ENCODE measurements at places on chromosomes 5 and 9. TPM values are rescaled to one million over a fixed set of nuclear protein-coding genes. Genes with fewer than 3 reads are reported as not detected.

DNA sequence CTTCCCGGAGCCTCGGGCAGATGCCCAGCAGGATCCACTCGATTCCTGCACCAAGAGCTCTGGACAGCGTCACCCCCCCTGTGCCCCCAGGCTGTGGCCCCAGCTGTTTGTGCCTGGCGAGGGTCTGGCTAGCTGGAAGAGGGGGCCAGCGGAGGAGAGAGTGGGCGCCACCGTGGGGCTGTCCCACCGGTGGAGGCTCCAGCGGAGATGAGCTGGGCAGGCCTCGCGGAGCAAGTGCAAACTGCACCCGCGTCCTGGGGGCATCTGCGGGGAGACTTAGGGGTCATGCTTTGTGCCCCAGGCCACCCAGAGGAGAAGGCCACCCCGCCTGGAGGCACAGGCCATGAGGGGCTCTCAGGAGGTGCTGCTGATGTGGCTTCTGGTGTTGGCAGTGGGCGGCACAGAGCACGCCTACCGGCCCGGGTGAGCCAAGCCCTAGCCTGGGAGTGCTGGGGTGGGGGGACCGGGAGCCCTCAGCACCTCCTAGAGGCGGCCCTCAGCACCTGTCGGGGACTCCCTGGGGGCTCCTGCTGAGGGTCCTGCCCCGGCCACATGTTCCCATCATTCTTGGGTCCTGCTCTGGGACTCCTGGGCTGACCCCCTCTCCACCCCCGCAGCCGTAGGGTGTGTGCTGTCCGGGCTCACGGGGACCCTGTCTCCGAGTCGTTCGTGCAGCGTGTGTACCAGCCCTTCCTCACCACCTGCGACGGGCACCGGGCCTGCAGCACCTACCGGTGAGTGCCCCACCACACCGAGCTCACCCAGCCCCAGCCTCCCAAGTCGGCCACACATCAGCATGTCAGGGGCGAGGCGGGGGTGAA lies 5.4 kb downstream of the EGFL7 start:
- no peaks in the 10 kb centered on the region for H3K4me1 ChIP-seq
- no peak for DNase-seq
- H3K4me3 ChIP-seq: no peak overlapping the region
- H3K27me3 ChIP-seq: peaks cover 4% of the 10 kb centered on the region

GRCh38 chr5:147789820-147790219 lies 7.3 kb upstream of the JAKMIP2 start:
- no peaks in the 10 kb centered on the region for H3K27me3 ChIP-seq
- H3K36me3 ChIP-seq: no peaks in the 10 kb centered on the region
- H3K4me3 ChIP-seq: no peak overlapping the region

The KLHL3 gene
- total RNA-seq: 11.7 TPM

The PGGT1B gene
- 37.0 TPM for total RNA-seq

DNA sequence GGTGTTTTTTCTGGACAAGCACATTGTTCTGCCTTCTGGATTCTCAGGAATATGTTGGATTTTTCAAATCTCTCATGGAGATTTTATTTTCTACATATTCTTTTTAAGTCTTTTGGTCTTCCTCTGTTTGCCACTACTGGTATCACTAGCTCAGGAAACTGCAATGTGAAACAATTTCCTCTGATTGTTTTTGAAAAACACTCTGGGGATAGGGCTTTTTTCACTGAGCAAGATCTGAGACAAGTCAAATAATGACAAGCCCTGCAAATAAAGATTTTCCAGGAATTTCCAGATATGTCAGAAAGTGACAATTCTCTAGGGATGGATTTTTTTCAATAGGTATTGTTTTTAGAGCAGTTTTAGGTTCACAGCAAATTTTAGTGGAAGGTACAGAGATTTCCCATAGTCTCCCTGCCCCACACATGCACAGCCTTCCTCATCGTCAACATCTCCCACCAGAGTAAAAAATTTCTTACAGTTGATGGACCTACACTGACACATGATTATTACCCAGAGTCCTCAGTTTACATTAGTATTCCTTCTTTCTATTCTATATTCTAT lies 86.9 kb upstream of the TMEM161B start:
- no peaks in the 10 kb centered on the region for H3K4me1 ChIP-seq
- H3K27me3 ChIP-seq: no peaks in the 10 kb centered on the region
- H3K4me3 ChIP-seq: no peak overlapping the region

- no peak for DNase-seq
- no peak overlapping the region for H3K4me3 ChIP-seq
- no peaks in the 10 kb centered on the region for H3K36me3 ChIP-seq
- H3K27ac ChIP-seq: no peak overlapping the region
Measured at GRCh38 chr5:39857041-39857440, 432.3 kb upstream of the DAB2 start.
